ENCODE measurements at places on chromosomes 5 and 9.
A peak's percentile ranks its signal among the peaks of the same experiment; 100 is the strongest.

GRCh38 chr5:109334056-109334455, 75.7 kb downstream of the PJA2 start:
- DNase-seq = no peak

DNA sequence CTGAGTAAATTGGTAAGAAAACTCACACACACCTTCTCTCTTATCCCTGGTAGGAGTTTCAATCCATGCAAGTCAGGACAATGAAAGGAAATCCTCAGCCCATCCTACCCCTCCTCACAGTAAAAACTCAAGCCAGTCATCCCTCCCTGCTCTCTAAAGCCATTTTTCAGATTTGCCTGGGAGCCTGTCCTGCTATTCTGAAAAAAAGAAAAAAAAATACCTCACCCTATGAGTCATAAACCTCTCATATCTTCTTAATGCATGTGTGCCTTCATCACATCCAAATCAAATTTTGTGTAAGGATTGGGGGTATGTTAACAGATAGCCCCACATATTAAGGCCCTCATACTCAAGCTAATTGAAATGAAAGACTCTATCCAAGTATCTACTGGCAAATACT, 14.1 kb downstream of the UGT3A2 start:
- DNase-seq = no peak

DNA sequence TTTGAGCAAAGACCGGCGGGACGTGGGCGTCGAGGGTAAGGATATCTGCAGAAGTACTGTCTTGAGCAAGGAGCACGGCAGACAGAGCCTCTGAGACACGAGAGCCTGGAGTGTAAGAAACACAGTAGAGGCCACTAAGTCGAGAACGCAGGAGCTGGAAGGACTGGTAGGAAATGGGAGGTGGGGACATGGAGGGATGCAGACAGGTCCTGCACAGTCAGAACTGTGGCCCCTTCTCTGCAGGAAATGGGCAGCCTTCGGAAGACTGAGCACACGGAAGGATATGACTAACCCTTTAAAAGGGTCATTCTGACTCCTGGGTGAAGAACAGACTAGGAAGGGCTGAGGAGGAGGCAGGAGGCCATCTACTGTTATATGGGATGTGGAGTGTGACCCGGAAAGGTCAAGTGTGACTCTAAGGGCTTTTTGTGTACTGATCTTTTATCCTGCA, 1.4 kb upstream of the CAMSAP1 start:
- DNase-seq = peak; percentile 15

- DNase-seq = no peak
Observed at GRCh38 chr5:14705556-14705955, 41.0 kb downstream of the OTULIN start.

DNA sequence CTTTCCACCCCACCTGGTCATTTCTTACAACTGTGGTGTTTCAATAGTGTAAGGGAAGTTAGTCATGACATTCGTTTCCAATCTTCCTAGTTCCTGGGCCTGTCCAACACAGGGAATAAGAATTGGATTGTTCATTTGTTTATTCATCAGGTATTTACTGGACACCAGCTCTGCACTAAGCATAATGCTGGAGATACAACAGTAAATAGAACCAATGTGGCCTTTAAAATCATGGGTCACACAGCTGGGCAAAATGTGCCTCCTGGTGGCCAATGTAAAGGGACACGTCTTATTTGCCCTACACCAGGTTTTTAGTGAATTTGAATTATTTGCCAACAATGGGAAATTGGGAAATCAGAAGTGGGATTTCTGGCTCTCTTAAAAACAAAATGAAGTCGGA, 10.4 kb downstream of the ABLIM3 start:
- DNase-seq = no peak

GRCh38 chr9:93223260-93224180, 39.6 kb downstream of the WNK2 start:
- no peak for DNase-seq

GRCh38 chr5:94025788-94026473, 284.5 kb upstream of the POU5F2 start:
- no peak for DNase-seq

DNA sequence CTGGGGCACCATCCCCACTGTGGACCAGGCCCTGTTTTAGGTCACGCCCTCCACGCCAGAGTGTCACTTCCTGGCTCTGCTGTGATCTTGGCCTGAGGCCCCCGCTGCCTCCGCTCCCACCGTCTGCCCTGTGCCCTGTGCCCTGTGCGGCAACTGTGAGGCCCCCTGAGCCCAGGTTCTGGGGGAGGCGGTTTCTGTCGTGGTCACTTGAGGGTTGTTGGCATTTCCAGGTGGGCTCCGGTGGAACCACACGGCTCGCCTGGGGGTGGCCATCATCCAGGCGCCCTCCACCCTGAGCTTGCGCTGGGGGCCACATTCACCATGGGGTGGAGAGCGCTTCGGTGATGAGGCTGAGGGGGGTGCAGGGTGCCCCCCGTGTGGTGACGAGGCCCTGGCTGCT, 6.6 kb downstream of the DPP7 start:
- no peak for DNase-seq

- peak; percentile 63 for DNase-seq
Observed at GRCh38 chr9:133127340-133127981, 6.4 kb upstream of the RALGDS start.

DNA sequence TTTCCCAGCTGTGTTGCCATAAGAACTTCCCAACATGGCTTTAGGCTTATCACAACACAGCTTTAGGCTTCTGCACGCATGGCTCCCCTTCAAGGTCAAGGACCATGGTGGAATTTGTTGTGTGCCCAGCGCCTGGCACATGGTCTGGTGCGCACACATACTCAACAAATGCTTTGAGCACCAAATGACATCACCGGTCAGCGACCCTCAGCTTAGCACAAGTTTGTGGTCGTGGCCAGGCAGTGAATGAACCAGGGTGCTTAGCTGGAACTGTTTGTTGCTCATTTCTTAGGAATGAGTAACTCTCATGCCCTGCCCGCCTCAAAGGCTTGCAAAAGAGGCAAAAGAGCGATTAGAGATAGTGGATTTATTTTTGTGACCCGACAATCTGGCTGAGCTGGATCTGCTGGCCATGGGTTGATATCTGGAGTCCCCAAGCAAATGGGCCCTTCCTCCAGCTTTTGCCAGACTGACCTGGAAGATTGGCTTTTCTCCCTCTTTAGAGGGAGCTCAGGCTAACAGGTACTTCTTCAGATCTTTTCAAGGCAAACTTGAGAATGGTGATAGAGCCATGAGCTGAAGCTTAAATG, 58.9 kb downstream of the DAP start:
- no peak for DNase-seq

- no peak for DNase-seq
Observed at GRCh38 chr5:127370631-127371030, 80.0 kb downstream of the MEGF10 start.

- no peak for DNase-seq
Observed at GRCh38 chr5:1523480-1523792, 324 bp downstream of the LPCAT1 start.

- no peak for DNase-seq
Observed at GRCh38 chr5:137296213-137296781, 202.8 kb downstream of the SPOCK1 start.

- no peak for DNase-seq
Observed at GRCh38 chr5:81751836-81752643, 1.1 kb upstream of the SSBP2 start.

- peak; percentile 67 for DNase-seq
Observed at GRCh38 chr5:1004461-1005248, 3.9 kb upstream of the NKD2 start.

DNA sequence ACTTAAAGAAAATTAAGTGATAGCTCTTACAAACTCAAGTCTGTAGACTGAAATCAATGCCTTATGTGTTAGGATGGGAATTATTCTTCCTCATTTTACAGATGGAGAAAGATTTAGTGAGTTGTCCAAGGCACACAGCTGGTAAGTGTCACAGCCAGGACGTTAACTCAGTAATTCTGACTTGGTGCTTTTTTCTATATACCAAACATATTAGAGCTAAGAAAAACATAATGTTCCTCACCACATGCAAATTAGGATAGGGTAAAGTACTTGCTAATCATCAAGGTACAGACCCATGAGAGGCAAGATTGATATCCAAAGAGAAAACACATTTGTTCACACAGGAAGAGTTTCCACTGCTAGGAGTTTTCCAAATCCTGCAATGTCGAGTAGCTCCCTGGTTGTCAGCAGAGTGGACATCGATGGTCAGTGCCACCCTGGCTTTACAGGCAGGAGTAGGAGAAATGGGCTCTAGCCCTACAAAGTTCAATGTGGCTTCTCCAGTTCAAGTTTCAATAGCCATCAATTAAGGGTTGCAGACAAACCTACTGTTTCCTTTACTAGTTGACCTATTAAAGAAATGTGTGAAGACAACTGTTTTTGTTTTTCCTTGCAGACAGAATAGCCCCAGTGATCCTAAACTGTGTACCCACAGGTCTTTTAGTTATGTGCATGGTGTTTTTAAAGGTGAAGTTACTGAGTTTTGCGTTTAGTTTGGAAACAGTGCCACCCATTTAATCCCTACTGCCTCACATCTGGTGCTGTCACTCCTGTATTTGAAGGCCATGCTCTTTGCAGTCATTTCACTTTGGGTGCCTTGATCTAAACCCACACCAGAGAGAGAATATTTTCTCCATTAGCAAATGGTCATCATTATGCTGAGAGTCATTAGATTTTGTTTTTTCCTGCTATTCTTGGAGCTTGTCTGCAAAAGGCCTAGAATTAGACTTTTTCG, 460.8 kb upstream of the SMARCA2 start:
- no peak for DNase-seq

- no peak for DNase-seq
Observed at GRCh38 chr5:145568581-145568980, 266.6 kb downstream of the PRELID2 start.

DNA sequence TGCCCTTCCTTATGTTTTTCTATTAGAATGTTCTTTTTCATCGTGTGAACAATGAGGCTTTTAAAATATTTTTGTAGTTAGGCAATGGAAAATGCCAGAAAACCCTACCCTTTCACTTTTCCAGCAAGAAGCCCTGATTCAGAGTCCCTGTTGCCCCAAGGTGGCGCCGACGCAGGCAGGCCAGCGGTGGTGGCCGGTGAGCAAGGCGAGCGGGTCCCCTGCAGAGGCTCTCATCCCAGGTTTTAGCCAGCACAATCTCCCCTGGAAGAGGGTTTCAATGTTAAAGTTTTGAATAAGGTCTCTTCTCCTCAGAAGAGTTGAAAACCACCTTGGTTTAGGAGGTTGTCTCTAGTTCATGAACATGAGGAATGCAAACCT, 40.8 kb upstream of the CKMT2 start:
- no peak for DNase-seq

GRCh38 chr5:127684726-127685467, 18.3 kb upstream of the CCDC192 start:
- no peak for DNase-seq

GRCh38 chr5:6496207-6496584, 47.5 kb downstream of the UBE2QL1 start:
- DNase-seq = no peak

GRCh38 chr9:16870596-16871335, at the start of gene BNC2:
Gene BNC2 (minus strand): TSS chr9:16870670. CDS start chr9:16870648, 22 bp downstream.
- no peak for DNase-seq

DNA sequence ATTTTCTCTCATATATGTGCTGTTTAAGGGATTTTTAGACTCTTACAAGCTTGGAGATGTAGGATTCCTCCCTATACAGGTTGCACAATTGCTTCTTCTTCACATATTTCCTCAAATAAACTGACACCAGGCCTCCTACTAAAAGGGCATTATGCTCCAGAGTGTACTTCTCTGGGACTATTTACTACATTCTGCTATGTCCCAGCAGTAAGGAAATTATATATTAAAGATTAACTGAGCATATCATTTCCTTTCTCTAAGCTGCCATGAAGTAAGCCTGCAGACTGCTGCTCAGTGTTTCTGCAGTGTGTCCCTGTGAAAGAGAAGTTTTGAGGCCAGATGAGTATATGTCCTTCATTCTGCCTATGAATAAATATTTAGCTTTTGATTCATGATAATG, 356.9 kb upstream of the NUDT12 start:
- no peak for DNase-seq

DNA sequence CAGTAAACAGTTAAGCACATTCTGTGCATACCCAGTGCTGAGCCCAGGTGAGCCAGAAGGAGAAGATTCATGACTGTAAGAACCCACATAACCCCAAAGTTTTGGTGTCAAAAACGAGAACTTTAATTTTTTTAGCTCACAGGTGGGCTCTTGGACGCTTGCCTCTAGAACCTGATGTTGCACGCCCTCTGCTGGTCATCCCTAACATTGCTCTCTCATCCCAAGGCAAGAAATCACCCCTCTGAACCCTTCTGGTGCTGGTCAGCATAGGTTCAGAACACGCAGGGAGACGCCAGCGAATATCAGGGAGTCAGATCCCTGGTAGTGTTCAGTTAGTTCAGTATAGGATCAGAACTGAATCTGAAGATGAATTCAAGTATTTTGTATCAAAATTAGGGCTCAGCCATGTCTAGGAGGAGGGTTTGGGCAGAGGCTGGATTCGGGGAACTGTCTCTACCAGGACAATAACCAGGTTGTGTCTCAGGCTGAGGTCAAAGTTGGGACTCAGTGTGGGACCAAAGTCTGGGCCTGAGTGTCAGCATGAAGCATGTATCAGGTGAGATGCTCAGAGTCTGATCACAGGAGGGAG, 4.1 kb upstream of the DNAJB5 start:
- peak; percentile 45 for DNase-seq

DNA sequence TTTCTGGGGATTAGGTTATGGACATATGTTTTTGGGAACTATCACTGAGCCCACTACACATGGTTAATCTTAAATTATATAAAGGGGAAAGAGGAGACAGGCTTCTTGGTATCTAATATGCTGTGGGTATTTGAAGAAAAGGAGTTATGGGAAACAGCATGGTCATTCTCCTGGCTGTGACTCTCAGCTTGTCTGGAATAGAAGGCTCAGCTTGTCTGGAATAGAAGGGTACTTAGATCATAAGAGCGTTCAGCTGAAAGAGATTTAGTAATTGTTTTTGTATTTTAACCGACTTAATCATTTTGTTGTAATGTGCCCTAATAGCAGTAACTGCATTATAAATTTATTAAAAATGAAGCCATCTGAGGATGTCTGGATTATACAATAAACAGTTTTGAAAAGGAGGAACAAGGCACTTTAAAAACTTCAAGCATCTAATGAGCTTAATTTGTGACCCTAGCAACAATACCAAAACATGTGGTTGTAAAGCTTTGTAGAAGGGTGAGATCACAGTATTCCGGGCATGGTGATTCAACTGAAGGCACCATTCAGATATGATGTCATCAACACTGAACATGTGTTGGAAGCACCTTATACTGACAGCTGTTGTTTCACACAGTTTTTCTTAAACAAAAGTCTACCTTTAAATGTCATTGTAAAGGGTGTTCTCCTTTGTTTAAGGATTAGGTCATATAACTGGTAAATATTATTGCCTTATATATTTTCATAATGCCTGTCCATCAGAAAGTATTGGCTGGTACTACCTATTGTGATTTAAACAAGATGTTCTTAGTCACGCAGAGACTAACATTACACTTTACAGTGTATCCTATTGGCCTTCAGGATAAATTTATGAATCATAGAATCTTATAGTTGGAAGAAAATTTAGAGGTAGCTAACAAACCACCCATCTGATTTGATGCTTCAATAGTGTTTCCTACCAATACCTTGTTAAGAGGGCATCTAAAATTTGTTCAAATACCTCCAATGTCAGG, 2174.1 kb upstream of the WWC1 start:
- no peak for DNase-seq

GRCh38 chr9:134525841-134526583, 115.6 kb upstream of the COL5A1 start:
- DNase-seq = peak; percentile 3
